ENCODE measurements at places on chromosomes 7 and 10. TPM values are rescaled to one million over a fixed set of nuclear protein-coding genes. Genes with fewer than 3 reads are reported as not detected.

MACC1 gene
- total RNA-seq = 0.11 TPM

- no peak for DNase-seq
Measured at GRCh38 chr10:29987471-29987870, 71.9 kb downstream of the JCAD start.

ENO4 gene
- total RNA-seq = 0.51 TPM

DNA sequence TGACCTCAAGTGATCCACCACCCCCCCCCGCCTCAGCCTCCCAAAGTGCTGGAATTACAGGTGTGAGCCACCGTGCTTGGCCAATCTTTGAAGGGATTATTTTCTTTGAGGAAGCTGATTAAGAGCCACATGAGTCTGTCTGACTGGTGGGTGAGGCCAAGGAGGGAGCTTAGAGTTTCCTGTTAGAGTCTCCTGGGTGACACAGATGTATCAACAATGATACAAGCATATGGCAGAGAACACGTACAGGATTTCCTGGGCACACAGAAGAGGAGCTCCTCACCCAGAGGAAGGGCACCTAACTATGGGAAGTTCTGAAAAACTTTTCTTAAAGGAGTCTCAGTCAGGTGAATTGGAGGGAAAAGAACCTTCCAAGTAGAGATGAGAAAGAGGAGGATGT, 69.4 kb downstream of the GOLGA7B start:
- no peak for DNase-seq

DNA sequence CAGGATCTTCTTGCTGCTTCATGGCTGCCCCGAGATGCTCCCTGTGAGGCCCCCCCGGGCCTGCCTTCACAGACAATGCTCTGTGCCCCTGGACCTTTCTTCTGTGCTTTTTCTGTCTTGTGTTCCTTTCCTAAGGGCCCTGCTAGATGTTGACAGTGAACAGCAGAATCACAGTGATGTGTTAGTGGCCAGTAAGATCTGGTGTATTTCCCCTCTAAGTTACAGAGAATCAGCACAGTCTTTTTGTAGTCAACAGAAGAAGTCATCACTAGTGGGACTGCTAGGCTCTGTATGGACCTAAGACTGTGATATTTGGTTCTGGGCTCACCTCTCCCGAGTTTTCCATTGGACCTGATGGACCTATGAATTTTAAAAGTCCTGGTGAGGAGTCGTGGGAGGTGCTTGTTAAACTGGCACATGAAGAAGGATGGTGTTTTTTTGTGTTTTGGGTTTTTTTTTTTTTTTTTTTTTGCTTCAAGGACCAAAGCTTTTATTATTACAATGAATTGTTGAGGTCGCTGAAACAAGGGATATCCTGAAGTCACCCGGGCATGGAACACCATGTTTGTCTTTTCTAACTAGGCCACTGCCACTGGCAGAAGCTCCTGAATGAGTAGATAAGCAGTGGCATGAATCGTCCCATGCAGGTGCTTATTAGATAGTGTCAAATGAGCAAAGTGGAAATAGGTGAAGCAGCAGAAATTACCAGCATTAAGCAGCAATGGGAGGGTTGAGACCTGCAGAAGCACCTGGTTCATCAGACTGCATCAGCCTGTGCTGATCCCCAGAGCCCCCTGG, 194.8 kb downstream of the CELF2 start:
- DNase-seq = no peak

DNA sequence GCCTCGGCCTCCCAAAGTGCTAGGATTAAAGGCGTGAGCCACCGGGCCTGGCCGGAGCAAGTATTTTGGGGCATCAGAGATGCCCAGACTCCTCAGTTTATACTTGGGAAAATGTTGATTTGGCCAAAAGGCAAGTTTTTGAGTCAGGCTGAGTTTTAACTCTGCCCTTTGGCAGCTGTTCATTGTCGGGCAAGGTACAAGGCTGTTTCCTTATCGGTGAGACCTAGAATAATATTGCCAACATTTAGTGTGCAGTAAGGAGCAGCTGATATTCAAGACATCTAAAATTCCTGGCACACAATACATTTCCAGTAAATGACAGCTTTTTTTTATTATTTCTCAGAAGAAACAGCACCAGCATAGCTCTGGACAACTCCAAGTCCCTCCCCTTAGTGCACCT, 147.6 kb upstream of the C7orf33 start:
- DNase-seq = no peak

- no peak for DNase-seq
Measured at GRCh38 chr7:19585761-19586160, 123.1 kb downstream of the POLR1F start.

- DNase-seq = no peak
Measured at GRCh38 chr7:4269746-4270145, 412.3 kb upstream of the FOXK1 start.

- no peak for DNase-seq
Measured at GRCh38 chr10:60664859-60665258, 113.4 kb upstream of the CDK1 start.

DNA sequence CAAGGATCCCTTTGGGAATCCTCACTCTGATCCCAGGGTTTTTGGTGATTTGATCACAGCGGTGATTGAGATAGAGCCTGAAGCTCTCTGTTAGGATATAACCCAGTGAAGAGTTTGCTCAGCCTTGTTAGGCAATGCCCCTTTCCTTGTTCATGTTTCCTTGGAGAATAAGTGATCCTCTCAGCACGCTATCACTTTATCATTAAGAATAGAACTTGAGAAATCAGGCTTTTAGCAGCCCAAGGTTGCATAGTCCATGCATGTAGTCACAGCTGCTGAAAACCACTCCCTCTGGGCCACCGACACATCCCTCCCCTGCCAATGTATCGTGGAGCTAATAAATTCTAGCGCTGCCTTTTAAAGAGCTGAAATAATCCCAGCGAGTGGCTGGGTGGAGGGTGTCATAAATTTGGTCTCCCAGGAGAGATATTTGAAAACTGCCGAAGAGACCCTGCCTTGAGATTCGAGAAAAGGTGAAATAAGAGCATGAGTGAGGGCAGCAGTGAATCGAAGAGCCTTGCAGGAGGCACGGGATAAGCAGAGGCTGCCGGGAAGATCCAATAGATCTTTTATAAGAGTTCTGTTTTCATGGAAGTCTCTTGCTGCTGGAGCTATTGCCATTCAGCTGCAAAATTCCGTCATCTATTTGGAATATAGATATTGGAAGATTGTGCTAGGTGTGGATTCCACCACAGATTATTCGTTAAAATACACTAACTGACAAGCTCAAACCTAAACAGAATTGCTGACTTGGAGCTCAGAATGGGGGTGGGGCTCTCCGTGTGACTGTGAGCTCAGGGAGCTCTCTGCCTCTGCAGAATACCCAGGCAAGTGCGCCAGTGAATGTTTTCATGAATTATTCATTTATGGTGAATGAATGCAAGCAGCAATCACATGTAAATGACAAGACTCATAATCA, 249.8 kb downstream of the TRIL start:
- peak; percentile 96 for DNase-seq

LIPM gene
- total RNA-seq = not detected

- DNase-seq = peak; percentile 65
Measured at GRCh38 chr10:59079386-59080226, 96.8 kb upstream of the PHYHIPL start.

GRCh38 chr7:12550956-12551355, 19.6 kb upstream of the SCIN start:
- DNase-seq = peak; percentile 48

- DNase-seq = no peak
Measured at GRCh38 chr10:131001438-131001837, 310.1 kb downstream of the TCERG1L start.

DNA sequence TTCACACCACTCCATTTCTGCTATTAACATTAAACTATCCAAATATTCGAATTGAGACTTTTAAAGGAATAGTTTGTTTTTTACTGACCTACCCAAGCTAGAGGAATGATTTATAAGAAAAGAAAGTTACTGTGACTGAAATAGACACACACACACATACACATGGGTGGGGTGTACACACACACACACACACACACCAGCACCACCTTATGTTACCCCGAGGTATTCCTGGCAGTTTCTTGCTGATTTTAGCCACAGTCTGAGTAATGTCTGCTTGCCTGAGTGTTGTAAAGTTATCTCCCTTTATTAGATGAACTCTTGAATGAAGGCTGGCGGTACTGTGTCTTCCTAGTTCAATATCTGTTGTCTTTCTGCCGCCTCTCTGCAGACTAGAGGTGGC, 91.3 kb upstream of the PRKG1 start:
- peak; percentile 13 for DNase-seq

PIK3CG gene
- total RNA-seq = not detected

- peak; percentile 50 for DNase-seq
Measured at GRCh38 chr7:82527851-82528250, 84.3 kb upstream of the CACNA2D1 start.

ELN gene
- 974 TPM for total RNA-seq

GRCh38 chr7:101833799-101834198, 16.4 kb downstream of the CUX1 start:
- DNase-seq = no peak

- DNase-seq = peak; percentile 89
Measured at GRCh38 chr7:2478399-2478785, 2.2 kb upstream of the GRIFIN start.

PRLHR gene
- total RNA-seq = not detected

Measured in GM23248 (cell line).